ENCODE measurements at places on chromosomes 2 and 18.

- DNase-seq = no peak
Measured at GRCh38 chr2:188430705-188431104, 139.0 kb downstream of the GULP1 start.

DNA sequence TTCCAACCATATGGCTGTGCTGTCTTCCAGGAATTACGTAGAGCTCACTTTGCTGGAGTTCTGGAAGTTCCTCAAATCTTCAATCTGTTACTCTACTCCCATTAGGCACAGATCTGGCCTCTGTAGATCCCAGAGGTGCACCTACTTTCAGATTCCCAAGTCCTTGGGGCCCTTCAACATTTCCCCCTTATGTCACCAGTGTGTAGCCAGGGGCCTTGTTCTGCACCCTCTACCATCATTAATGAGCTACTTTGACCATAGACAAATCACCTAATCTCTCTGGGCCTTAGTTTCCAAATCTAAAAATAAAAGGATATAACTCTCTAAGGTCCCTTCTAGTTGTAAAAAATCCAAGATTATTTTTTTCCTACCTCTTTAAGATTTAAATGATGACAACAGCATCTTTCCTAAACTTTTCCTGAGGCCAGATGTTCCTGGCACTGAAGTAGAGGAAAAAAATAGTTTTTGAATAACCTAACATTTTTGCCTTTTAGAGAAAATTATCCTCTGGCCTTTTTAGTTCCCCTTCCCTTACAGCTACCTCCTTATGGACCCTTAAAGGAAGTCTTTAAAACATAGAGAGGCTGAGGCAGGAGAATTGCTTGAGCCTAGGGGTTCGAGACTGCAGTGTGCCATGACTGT is 31.0 kb upstream of the WIPF1 start:
- DNase-seq = no peak

- DNase-seq = no peak
Measured at GRCh38 chr18:22485808-22486244, 68.1 kb upstream of the CTAGE1 start.

DNA sequence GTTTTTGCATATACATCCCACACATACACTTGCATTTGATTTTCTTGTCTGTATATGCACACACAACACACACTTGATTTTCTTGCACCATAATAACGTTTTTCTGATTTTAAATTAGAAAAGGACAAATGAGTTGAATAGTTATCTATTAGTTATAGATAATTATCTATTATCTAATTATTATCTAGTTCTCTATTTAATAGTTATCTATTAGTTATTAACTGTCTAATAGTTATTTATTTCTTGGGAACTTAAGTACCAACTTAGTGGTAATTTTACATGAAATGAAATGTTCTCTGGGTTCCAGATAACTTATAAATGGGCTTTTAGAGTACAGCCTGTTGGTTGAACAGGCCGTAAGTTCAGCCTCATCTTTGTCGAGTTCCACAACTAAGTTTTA is 23.0 kb downstream of the INPP4A start:
- DNase-seq = no peak

GRCh38 chr2:192983173-192983572 is 788.4 kb upstream of the TMEFF2 start:
- DNase-seq = peak; percentile 7

GRCh38 chr2:68766376-68766845 is 31.8 kb downstream of the ARHGAP25 start:
- no peak for DNase-seq

DNA sequence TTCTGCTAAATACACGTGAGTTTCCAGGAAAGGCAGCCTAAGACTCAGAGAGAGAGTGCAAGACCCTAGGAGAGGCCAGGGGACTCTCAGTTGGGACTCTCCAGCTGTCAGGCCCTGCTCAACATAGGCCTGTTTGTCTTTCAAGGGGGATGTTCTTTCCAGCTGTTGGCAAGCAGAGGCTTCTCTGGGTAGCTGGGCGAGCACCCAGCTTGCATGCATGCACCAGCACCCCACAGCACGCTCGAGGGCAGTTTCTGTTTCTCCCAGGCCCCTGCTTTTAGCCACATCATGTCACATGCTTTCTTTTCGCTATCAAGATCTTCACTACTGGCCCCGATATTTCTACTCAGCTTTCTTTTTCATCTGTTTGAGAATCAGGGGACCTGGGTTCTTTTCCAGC is 479.3 kb upstream of the HS6ST1 start:
- DNase-seq = no peak

DNA sequence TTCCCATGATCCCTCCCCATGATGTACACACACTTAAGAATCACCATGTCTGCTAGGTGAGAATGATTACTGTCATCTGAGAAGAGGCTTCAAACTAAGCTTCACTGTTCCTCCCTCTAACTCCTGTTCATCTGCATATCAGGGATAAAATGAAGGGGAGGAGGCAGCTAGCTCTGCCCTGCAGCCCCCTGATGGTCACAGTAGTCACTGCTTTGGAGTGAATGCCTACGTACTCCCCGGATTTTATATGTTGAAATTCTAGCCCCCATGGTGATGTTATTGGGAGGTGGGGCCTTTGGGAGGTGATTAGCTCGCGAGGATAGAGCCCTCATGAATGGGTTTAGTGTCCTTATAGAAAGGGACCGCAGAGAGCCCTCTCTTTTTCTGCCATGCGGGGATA is 156.4 kb downstream of the NCKAP5 start:
- DNase-seq = no peak

DNA sequence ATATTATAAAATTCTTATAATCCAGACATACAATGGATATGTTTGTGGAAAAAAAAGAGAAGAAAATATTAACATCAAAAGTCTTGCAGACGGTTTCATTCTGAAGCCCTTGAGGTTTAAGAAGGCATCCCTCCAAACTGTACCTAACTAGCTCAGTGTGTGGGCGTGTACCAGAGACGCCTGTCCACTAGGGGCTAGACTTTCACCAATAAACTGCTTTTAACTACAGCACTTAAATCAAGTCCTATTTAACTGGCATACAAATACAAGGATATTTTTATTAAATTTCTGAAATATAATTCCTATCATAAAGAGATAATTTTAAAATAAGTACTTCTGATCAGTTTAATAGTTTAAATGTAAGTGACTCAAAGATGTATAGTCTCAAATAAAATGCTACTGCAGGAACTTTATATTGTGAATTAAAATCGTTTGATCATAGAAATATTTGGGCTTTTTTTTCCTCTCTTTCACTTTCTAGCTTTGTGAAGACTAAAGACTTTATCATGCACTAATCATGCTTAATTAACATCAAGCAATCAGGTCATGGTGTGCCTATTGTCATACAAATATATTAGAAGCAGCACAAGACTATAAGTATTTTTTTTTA is 437.7 kb downstream of the SATB2 start:
- DNase-seq = peak; percentile 29

DNA sequence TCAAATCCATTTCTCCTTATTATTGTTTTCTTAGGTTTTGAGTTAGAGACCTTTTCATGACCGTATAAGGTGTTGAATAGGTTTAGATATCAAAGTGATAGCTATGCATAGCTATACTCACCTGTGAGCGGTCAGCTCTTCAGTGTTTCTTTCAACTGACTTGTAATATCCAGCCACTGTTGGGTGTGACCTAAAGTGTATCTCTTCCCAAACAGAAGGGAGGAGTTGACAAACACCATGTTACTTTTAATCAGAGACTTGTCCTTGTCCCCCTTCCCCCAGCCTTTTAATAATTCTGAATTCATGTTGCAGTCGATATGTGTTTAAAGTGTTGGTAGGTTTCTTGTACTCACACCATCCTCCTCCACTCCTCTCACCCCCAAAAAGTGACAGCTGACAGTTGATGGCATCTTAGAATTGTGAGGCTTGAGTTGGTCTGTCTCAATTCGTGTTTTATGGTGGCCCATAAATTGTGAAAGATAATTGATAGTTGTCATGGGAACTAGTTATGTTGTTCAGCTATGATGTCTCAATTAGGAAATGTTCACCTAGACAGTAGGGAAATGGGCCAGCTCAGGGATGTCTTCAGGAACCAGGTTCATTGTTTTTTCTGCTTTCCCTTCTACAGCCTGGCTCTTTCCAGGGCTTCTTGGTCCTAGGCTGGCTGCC is 12.0 kb downstream of the NEDD4L start:
- no peak for DNase-seq

DNA sequence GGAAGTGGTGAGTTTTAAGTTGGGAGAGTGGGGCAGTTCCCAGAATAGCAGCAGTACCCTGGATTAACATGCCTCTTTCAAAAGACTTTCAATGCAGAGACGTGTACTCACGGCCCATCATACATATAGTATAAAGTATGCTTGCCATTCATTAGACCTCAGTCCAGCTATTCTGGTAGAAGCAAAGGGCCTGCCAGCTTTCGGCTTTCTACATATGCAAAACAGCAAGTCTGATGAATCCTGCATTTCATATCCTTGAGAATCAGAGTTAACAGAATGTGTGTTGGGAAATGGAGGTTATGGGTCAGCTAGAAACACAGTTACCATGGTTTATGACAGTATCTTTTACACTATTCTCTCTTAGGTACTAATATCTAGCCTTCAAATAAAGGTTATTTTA is 27.5 kb downstream of the SATB2 start:
- no peak for DNase-seq

DNA sequence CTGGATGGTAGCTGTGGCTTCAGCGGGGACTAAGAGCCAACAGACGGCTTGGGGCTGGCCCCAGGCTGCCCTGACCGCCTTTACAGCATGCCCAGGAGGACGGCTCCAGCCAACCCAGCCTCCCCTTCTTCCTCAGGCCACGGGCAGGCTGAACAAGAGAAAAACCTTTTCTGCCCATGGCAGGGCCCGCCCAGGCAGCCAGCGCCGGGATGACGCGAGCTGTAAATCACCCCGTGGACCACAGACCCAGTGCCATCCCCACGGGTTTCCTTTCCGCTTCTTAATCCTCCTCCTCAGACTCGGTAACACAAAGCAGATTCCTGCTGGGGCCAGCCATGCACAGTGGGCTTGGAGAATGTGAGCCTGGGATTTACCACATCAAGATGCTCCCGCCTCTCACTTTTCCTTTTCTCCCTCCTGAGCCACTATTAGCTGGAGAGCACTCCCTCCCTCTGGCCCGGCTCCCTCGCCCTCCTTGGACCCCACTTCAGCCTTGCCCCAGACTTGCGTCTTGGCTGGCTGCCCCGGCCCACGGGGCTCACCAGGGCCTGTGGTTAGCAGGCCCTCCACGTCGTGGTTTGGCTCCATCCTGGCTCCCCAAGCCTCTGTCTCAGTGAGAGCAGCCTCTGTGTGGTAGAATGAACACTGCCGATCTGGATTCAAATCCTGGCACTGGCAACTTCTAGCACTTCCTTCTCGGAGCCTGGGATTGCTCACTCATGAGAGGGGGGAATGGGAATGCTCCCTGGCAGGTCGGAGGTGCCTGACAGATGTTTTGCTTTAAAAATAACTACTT is 31.4 kb downstream of the ATOH8 start:
- DNase-seq = peak; percentile 54

DNA sequence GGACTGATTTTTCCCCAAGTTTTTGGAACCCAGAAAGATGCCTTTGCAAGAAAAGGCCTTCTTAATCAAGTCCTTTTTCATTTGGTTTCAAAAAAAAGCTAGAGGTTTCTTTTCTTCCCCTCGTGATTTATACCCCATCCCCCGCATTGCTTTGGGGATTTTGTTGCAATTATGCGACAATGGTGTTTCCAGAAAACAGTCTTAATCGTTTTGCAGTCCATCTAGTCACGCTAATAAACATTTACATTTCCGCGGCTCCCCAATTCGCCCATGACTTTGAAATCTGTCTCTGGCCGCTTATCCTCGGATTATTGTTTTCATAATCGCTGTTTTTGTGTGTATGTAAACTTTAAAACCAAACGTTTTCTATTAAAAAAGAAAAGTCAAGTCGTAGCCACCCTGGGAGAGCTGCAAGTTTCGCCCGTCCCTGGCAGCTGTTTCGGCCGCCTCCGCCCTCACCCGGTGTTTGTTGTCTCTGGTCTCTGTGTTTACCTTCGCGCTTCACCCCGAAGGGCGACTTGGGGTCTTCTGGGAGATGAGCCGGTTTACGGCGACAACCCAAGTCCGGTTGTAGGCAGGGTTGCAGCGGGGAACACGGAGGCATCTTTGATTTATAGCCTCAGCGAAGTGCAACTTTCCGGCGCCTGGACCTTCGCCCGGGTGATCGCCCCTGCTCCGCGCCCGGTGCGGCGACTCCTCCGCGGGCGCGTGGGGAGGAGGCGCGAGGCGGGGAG is 667 bp downstream of the SP9 start:
- DNase-seq = no peak

- no peak for DNase-seq
Measured at GRCh38 chr2:12651641-12652040, 65.1 kb upstream of the TRIB2 start.

GRCh38 chr2:70420143-70420542 is 118.3 kb upstream of the FAM136A start:
- no peak for DNase-seq

DNA sequence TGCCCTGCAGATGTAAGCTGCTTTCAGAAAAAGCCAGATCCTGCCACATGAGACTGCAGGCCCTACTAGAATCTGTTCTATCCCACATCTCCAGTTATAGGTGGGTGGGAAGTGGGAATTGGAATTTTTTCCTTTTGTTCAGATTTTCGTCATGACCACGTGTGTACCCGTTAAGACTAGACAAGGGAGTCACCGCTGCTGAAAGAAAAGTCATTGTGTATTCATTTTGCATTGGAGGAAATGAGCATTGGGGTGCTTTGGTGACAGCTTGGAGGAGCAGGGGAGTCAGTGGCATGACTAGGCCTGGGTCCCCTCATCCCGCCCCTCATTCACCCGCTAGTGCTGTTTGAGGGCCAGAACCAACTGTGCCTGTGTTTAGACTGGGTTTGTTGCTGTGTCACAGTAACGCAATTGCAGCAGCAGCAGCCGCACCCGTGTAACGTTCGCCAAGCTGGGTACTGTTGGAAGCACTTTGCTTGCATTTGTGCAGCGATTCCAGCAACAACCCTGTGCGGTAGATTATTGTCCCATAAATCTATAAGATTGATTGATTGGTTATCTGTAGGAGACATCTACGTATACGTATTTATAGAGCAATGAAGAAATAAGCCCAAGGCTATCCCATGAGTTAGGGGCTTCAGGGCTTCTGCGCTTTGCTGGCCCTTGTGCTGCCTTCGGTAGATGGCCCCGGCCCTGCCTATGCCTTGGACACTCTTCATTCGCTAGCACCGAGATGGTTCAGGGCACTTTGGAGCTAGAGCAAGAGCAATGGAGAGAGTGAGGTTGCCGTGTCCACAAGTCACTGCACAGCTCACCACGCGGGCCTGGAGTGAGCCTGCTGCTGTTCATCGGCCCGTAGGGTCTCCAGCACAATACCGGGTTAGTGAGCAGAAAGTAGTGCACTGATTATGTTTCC is 194.9 kb downstream of the AGAP1 start:
- DNase-seq = no peak

- no peak for DNase-seq
Measured at GRCh38 chr2:101349893-101350662, 37.2 kb downstream of the CREG2 start.

GRCh38 chr2:42987112-42987922 is 194.9 kb upstream of the HAAO start:
- no peak for DNase-seq

Measured in NCI-H1694 (cell line).